ENCODE measurements at places on chromosomes 5 and 9. TPM values are rescaled to one million over a fixed set of nuclear protein-coding genes. Genes with fewer than 3 reads are reported as not detected.

DNA sequence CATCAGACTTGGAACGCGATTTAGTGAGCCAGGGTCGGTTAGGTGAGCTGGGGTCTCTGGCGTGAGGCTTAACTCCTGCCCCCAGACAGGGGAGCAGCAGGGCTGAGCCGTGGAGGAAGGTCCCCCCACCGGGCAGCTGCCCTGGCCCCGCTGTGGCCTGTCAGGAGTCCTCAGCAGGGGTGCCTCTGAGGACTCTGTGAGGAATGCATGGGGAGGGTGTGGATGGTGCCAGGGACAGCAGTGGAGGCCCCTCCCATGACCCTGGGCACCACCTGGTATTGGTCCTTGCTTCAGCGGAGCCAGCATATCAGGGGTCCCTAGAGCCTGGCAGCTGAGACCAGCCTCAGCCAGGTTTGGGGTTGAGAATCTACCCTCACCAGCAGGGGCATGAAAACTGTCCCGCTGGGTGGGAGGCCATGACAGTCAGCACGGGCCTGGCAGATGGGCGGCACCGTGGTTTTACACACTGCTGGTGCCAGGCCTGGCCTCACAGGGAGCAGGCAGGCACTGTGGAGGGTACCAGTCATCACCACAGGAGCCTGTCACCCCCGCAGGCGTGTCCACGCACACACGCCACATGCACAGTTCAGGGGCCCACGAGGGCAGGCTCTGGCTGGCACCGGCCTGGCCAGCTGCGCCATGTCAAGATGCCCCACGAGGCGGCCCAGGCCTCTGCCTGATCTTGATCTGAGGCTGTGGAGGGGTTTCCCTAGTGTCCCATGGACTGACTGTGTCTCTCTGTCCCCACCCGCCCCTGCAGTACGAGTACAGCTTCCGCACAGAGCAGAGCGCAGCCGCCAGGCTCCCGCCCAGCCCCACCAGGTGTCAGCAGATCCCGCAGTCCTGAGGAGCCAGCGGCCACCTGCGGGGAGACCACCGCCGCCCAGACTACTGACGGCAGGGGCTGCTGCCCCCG, 111.1 kb upstream of the LMX1B start:
- no peak for DNase-seq

- DNase-seq = peak; percentile 95
Observed at GRCh38 chr5:43042176-43042625, 2.1 kb upstream of the ANXA2R start.

The HRCT1 gene
- polyA plus RNA-seq = not detected

- DNase-seq = no peak
Observed at GRCh38 chr5:108028412-108028811, 353.5 kb downstream of the FBXL17 start.

The HTR1A gene
- polyA plus RNA-seq = not detected

The DNAJA1 gene
- 112 TPM for polyA plus RNA-seq

DNA sequence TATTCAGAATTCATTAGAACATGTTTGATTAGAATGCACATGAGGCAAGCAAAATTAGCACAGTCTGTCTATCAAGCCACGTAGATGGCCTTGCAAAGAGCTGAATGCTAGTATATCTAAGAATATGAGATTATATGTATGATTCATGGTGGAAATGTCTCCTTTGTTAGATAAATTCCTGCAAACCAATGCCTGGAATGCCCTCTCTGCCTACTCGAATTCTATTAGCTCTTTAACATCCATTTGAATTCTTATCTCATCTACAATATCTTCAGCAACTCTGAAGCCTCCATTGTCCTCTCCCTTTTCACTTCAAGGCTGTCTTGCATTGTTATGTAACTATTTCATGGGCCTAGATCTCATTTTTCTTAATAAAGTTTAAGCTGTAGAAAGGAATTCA, 205.5 kb downstream of the TMC1 start:
- no peak for DNase-seq

DNA sequence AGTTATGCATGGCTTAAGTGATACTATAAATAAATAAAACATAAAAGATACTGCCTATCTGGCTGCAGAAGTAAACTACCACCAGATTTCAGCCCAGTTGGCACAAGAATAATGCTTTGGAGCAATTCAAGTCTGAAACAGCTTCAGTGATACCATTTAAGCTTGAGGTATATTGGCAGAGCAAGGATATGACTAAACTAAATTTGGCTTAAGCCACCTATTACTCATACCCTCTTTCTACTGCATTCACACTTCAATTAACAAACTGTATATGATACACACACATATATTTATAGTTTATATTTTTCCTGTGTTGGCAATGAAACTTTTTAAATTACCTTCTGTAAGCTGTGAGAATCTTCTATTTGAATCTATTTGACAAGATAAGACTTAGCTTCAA, 431.9 kb downstream of the ANXA1 start:
- no peak for DNase-seq

DNA sequence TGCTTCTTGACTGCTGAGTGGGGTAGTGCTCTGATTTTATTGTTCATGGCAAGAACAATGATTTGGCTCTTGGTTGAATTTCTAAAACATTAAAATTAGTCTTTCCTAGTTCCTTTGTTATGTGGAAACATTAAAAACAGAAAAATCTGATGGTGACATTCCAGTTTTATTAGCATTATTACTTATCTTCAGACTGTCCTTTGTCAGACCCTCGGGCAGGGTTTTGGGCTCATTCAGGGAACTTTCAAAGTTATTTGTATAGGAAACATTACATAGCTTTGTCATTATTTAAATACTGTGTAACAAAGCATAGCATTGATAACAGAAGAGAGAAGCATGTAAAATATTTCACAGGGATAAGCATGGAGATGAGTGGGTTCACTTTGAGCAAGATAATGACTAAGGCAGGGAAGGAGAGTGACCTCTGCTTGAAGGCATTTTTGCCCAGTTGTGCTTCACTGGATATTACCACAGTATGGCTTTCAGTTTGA, 119.9 kb downstream of the KDM4C start:
- DNase-seq = no peak

DNA sequence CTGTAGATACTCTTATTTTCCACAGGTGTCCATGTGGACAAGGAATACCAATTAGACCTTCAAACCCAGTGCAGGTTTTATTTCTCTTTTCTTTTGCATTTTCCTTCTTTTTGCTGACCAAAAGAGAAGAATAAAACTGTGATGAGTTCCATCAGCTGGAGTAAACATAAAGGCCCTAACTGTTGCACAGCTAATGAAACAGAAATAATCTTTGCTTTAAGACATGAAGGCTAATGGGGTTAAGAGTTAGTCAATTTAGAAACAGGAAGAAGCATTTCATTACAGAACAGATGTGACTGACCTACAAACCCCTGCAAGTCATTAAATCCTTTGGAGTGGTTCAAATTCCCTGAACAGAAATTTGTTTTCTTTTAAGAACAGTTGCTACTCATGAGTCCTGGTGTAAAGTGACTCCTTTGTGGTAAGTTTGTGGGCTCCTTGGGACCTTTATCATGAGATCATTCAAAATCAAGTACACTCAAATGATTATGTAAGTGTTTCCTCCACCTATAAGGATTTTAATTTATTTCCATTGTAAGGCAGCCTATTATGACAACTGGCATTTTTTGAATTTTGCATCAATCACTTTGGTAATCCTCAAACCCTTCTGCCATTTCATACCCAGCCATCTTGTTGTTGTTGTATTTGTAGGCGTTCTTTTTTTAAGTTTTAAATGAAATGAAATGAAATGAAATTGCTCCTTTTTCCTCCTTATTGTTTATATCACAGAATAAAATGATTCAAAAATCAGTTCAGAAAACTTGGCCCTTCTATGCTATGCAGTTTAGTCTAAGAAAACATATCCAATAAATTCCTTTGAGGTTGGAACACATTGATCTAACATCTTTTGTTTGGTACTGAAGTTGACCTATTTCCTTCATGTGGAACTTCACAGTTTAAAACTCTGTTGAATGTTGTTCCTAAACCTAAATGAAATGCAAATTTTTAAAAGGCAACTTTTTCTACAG, 1.3 kb downstream of the MINAR2 start:
- DNase-seq = no peak

GRCh38 chr5:61177716-61178115, 15.4 kb upstream of the SMIM15 start:
- no peak for DNase-seq

The BBLN gene
- polyA plus RNA-seq = 51.5 TPM

- DNase-seq = no peak
Observed at GRCh38 chr9:129704807-129705206, 39.4 kb downstream of the PRRX2 start.

DNA sequence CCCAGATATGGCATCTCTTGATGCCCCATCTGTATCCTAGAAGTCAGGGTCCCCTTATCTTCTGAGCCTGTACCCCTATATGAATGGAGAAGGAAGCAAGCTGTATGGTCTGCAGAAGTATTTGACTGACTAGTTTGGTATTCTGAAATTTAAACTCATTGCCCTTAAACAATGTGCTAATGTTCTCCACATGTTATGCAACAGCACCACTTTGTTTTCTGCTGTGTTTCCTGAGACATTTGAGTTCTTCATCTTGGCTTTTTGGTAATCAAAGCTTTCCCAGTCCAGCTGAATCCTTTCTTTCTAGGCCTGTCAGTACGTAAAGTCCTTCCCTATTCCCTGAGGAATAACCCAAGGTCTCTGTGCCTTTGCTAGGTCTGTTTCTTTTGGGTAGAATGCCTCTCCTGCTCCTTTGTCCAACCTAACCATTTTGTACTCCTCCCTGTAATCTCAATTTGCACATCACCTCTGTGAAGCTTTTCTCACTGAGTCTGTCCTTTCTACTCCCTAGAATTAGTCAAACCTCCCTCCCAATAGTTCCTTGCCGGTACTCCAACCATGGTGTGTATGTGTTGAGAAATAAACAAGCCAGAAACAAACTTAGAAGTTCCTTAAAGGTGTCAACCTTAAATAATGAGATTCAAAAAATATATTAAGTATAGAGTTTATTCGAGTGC, 72.1 kb upstream of the HSPB3 start:
- no peak for DNase-seq

- no peak for DNase-seq
Observed at GRCh38 chr9:114170771-114171461, 15.6 kb downstream of the COL27A1 start.

The MIER3 gene
- 1.1 TPM for polyA plus RNA-seq

DNA sequence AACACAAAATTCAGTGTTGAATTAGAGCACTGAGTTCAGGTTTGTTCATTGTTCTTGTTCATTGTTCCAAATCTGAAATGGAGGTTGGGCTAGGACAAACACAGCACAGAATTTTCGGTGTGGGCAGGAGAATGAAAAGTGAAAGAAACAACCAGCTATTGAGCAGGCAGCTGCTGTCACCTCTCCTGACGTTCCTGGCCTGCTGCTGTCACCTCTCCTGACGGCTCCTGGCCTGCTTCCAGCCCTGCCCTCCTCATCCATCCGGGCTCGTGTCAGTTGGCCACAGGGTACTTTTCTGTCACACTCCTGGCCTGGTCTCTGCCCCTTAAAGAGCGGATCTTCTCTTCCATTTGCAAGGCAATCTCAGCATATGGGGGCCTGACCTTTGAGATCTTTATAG, 45.2 kb upstream of the CKMT2 start:
- no peak for DNase-seq

The GRM6 gene
- not detected for polyA plus RNA-seq

DNA sequence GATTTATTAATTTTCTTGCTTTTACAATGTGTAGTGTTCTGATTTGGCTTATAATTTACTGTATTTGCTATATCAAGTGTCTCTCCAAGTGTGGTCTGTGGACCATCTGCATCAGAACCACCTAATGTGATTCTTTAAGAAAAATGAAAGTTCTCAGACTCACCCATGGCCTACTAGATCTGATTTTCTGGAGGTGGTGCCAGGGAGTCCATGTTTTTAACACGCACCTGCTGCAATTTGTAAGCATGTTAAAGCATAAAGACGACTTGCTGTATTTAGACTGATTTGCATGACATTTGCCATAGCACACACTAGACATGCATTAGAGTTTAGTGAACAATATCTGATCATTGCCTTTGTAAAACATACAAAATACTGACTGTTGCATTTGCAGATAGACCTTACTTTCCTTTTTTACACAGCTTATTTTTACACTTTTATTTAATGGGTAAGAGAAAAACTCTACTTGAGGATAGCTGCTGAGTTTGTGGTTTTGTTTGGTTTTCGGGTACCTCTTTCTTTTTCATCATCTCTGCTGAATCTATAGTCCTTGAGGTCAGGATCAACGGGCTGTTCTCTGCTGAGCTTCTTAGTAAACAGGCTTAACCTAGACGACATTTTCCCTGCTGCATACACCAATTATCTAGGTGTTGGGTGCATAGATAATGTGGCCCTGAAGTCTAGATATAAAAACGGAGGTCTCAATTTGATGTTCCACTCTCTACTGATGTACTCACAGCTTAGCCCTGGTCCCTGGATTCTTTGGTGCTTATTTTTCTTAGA, 138.0 kb upstream of the ZNF366 start:
- DNase-seq = no peak

DNA sequence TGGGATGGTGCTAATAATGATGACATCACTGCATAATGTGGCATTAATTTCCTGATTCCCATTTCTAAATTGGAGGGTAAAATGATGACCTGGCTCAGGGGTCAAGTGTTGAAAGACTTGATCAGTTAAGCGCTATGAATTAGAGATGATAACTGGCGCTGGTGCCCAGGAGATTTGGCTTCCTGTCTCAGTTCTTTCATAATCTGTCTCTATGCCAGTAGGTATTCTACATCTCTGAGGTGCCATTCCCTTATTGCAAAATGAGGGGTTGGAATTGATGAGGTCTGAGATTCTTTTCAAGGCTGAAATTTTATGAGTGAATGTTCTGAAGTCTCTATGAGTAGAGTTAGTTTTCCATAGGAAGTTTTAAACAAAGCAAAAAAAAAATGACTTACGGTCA, 1715.1 kb upstream of the WWC1 start:
- no peak for DNase-seq

The FOXD4L4 gene
- polyA plus RNA-seq = not detected

GRCh38 chr5:174832025-174832424, 107.6 kb downstream of the MSX2 start:
- DNase-seq = no peak

The CHD1 gene
- 3.1 TPM for polyA plus RNA-seq

DNA sequence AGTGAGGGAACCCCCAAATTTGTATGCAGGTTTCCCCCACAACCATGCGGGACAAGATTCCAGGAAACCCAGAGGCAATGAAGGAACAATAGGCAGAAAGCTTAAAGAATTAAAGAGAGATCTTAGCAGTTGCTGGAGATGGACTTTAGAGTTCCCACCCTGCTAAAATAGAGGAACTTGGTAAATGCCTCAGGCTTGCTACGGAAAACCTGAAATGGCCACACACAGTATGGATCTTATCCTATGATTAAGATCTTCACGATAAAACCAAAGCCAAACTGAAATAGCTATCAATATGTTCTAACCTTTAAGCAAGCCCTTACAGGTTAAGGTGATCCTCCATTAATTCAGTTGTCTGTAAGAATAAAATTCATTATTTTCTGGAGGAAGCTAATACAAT, 148.3 kb downstream of the RANBP17 start:
- DNase-seq = peak; percentile 4

The NCS1 gene
- polyA plus RNA-seq = not detected

GRCh38 chr5:72015103-72015548, 92.1 kb upstream of the MAP1B start:
- no peak for DNase-seq

- no peak for DNase-seq
Observed at GRCh38 chr9:84709056-84709455, 39.5 kb downstream of the NTRK2 start.

The MYORG gene
- polyA plus RNA-seq = 0.01 TPM

All from CD14-positive monocyte (primary cell).